SHP77 (cell line): ENCODE measurements at places on chromosomes 5 and 9.

DNA sequence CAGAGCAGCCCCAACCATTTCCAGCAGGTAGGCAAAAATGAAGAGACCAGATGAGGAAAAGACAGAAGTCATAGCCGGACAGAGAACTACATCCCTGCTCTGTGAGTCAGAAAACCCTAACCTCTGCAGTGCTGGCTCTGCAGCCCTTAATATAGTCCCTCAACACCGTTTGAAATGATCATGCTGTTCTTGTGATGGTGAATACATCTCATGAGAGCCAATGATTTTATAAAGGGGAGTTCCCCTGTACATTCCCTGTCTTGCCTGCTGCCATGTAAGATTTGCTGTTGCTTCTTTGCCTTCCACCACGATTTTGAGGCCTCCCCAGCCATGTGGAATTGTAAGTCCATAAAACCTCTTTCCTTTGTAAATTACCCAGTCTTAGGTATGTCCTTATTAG, 216.8 kb upstream of the RFX3 start:
- no peak for DNase-seq

DNA sequence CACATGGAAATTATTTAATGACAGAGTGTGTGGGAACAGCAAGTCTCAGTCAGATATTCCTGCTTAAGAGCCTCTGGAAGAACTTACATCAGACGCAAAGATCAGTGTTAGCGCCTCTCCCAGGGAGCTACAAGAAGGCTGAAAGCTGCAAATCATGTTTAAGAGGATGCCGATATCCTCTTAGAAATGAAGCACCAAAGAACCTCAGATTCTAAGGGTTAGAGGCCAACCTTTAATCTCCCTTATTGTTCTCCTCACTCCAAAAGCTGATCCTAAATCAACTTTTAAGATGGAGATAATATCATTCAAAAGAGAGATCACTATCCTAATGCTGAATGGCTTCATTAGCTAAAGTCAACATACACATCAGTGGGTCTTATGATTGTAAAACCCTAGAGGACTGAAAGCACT, 160.6 kb downstream of the NFIB start:
- no peak for DNase-seq

- DNase-seq: no peak
These were observed 4.8 kb downstream of the DYNC2I2 start for GRCh38 chr9:128651798-128652197.

DNA sequence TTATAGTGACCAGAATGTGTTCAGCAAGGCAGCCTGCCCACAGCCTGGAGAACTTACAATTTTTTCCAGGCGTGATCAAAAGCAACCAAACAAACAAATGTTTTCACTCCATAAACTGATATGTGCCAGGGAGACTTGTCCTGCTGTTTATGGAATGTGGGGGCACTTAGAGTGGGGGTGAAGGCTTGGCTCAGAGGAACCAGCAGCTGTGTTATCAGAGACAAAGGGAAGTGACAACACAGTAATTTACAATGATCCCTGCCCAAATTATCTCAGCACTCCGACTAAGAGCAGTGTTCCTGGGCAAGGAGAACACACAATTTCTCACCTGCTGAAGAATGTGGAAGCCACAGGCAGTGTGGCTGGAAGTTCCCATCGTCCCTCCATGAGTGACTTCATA, 429.1 kb upstream of the IRX4 start:
- DNase-seq: no peak

DNA sequence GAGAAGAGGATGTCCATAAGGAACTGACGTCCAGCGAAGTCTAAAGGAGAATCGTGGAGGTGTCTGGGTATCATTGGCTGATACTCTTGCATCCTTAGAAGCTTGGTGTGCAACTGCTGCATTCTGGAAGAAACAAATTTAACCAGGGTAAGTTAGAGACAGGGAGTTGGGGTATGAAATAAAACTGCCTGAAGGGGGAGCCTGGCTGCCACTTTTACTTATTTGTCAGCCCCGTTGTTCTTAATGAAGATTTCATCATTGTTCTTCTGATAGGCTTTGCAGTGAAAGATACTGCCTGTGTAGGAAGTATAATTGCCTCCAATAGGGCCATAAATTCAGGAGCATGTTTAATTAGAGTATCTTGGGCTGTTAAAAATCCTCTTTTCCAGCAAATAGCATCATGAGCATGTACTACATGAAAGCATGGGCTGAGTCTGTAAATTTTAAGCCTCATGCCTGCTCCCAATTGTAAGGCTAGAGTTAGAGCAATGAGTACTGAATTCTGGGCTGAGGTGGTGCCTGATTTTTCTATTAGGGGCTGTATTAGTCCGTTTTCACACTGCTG, 1264.5 kb upstream of the ACO1 start:
- no peak for DNase-seq

DNA sequence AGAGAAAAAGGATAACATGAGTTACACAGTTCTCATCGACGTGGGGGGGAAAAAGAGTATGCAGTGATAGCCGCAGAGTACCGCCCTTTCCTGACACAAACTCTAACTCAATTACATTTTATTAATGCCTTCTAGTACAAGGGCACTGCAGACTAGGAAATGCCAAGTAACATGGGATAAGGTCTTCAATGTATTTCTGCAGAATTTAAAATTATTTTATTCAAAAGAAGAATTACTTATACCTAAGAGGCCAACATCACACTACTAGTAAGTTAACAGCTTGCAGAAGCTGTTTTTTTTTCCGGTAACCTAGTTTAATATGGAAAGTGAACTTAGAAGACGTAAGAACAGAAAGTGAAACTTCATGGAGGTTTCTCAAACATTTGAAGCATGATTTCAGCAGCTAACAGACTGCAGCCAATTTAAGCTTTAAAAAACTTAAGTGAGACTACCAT, 3.9 kb downstream of the SETX start:
- DNase-seq: no peak

DNA sequence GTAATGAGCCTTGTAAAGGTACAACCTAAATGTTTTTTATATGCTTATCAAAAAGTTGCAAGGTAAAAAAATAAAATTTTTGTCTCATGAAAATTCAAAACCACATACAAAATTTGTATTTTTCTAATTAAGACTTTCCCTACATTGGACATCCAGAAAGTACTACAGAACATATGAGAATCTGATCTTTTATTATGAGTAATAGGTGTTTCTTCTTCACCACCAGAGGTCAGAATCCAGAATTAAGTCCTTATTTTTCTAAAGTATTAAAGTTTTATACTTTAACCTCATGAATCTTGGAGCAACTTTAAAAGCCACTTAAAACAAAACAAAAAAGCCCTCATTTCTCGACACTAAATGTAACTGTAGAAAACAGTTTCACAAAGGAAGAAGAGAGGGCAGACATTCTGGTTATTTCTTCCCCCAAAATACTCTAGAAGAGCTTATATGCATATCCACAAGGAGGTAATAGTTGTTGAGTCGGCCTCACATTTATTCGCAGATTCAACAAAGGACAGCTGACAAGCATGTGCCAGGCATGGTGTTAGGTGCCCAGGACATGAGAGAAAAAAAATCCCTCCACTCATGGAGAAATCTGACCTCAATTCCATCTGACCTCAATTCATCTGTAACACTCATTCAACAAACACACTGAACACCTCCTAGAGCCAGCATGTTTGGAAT, 69.3 kb downstream of the MLLT3 start:
- no peak for DNase-seq

- no peak for DNase-seq
These were observed 73.8 kb downstream of the SNCAIP start for GRCh38 chr5:122385808-122386207.

DNA sequence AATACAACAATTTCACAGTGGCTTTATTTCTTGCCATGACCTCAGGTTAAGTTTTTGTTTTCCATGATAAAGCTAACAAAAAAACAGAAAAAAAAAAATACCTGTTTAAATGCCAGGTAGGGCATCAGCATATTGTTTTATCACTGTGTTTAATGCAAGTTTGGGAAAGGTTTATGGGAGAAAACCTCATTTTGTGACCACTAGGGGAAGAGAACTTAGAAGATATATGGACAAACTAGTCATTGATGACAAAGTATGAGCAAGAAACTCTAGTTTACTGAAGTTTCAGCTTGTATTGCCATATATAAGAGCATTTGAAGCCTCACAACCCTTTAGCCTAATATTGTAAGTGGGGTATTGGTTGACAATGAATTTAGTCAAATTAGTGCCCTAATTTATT, 1431.4 kb upstream of the CDH18 start:
- DNase-seq: no peak

- no peak for DNase-seq
These were observed 167.5 kb upstream of the DMRT1 start for GRCh38 chr9:673966-674526.

GRCh38 chr5:81161012-81161601, 72.0 kb upstream of the CKMT2 start:
- DNase-seq: no peak

DNA sequence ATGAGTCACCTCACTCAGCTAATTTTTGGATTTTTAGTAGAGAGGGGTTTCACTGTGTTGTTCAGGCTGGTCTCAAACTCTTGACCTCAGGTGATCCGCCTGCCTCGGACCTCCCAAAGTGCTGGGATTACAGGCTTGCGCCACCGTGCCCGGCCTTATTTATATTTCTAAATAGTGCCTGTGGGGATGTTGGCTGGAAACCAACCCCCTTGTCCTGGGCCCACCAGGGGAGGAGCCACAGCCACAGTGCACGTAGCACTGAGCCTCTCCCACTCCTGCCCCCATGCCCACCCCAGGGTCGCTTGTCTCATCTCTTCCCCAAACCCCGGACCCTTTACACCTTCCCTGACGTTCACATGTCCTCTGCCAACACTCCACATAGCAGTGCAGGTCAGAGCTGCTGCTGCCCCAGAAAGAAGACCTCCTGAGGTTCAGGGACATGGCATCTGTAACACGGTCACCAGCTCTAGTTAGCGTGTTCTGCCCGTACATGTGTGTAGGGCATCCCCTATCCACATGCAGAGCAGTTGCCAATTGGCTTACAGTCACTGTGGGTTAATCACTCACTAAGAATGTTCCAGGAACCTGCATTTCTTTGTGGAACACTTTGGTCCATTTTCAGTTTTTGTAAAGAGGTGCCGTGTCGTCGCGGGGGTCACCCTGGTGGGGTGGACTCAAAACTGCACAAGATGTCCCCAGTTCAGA, 10.2 kb upstream of the MRPS2 start:
- DNase-seq: no peak

DNA sequence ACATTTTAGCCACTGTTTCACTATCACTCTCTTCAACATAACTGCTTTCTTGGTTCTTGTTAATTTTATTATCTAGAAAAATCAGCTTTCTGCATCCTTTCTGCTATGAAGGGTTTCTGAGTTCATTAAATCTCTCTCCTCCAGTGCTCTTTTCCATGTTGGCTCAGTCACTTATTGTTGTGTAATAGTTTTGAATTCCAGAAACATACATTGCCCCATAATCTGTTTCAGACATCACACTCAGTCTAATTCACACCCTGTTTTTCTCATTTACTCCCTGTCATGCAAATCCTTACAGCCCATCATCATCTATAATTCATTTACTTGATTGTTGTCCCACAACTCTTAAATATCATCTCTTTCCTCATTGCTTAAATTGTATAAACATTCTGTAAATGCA, 176.1 kb upstream of the CDH12 start:
- no peak for DNase-seq

DNA sequence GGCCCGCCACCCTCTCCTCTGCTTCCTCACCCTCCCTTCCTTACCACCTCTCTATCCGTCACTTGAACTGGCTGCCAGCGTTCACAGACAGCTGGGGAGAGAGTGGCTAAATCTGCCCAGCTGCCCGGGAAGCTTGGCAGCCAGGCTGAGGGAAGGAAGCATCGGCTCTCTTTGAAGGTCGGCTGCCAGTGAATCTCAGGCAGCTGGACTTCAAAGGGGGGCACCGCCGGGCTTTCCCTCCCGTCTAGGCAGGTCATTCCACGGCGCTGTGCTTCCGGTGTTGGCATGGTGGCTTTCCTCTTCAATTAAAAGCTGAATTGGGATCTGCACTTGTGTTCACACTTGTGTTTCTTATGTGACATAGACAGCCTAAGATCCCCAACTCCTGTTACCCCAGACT, 174.0 kb downstream of the GDNF start:
- DNase-seq: peak; percentile 96

DNA sequence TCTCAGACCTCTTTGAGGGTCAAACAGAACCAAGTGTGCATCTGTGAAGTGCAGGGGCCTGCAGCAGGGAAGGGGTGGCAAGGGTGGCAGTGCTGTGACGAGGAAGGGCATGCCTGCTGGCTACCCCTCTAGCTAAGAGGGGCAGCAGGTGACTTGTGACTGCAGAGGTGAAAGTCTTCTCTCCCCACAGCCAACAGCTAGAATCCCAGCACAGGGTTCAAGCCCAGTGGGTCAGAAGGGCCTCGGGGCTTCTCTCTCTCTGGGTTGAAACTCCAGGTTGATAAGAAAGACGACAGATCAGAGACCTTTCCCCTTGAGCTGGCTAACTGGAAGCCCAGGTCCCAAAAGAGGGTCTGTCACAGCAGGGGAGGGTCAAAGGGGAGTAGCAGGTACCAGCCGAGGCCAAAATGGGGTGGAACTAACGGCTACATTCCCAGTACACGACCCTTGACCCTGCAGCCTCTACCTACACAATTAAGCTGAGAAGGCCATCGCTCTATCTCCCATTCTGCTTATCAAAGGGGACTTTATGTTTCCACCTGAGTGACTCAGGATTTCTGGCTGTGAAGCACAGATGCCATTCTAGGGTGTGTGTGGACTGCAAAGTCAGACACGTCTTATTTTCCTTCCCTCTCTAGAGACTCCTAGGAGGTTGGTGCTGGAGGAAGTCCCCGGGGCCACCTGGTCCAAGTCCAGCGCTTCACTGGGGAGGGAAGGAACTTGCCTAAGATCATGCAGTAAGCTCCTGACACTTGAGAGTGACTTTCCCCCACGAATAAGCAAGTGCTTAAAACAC, 14.6 kb downstream of the ANKS6 start:
- no peak for DNase-seq

DNA sequence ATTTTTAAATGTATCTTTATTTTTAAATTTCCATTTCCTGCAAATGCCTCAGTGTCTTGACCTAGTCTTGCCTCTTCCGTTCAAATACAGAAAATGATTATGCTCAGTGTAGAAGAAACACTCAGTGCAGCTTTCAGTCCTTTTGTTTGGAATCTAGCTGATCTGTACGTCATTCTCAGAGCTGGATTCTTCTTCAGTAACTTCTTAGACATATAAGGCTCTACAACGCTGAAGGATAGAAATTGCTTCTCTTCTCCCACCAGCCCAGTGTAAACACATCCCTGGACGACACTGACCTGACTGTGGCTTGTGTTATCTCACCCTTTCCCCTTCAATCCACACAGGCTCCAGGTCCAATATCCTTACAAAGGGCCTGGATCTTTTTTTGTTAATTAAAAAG, 3.2 kb upstream of the ALDH1B1 start:
- DNase-seq: no peak

- no peak for DNase-seq
These were observed 17.6 kb downstream of the TSTD2 start for GRCh38 chr9:97615439-97616072.

GRCh38 chr5:147339313-147339712, 104.5 kb downstream of the STK32A start:
- DNase-seq: no peak

DNA sequence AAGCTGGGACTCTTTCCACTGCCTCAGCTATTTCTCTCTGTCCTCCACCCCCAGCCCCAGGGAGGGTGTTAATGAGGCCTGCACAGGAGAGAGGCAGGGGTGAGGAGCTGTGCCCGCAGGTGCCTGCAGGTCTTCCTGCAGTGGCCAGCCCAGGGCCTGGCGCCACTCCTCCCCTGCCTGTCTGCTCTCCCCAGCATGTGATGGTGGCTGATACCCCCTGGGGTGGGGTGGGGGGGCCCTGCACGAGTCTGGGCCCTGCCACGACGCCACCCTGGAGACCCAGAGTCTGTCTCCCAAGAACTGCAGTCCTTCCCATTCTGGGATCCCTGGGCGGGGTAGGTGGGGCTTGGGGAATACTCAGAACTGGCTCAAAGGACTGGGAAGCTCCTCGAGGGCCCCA, 166.4 kb upstream of the SMIM23 start:
- DNase-seq: no peak
